ENCODE measurements at places on chromosomes 16 and 17.

- no peak for DNase-seq
Measured at GRCh38 chr16:83967838-83968305, at the start of gene NECAB2. Gene NECAB2, plus strand, starts transcription at chr16:83968244. Its CDS starts 405 bp downstream, at chr16:83968649.

GRCh38 chr16:65648101-65648500 lies 526.2 kb upstream of the CDH11 start:
- DNase-seq = no peak

GRCh38 chr16:85149776-85150175 lies 37.5 kb upstream of the CIBAR2 start:
- no peak for DNase-seq

- DNase-seq = no peak
Measured at GRCh38 chr17:77769215-77769614, 189.3 kb upstream of the TNRC6C start.

DNA sequence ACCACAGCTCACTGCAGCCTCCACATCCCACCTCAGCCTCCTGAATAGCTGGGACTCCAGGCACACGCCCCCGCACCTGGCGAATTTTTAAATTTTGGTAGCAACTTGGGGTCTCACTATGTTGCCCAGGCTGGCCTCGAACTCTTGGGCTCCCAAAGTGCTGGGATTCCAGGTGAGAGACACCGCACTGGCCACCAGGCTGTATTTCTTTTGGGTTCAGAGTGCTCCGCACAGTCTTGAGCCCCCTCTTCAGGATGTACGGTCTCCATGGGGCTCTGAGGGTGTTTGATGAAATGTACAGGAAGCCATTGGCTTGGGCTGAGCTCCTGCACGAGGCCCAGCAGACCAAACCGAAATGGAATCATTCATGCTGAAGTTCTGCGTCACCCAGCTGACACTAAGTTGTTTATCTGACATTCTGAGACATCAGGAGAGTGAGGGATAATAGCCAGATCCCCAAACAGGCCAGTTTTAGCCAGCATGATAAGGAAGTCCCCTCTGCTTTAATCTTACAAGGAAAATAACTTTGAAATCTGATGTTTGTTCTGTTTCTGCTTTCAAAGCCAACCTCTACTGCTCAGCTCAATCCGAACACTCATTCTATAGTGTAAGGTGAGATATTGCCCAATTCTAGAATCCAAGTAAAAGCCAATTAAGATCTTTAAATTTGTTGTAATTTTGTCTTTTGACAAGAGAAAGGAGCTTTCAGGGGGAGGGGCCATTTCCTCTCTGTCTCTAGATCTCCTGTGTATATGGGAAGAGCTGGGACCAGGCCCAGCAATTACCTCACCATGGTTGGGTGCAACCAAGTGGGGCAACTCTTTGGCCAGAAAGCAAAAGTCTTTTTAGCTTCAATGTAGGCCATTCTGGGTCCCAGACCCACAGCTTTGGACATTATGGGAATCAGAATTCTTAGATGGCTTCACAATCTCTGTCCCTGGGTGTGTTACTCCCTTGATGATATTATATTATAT lies 23.7 kb downstream of the GPR142 start:
- DNase-seq = no peak

GRCh38 chr16:53816211-53816836 lies 112.4 kb downstream of the FTO start:
- no peak for DNase-seq

DNA sequence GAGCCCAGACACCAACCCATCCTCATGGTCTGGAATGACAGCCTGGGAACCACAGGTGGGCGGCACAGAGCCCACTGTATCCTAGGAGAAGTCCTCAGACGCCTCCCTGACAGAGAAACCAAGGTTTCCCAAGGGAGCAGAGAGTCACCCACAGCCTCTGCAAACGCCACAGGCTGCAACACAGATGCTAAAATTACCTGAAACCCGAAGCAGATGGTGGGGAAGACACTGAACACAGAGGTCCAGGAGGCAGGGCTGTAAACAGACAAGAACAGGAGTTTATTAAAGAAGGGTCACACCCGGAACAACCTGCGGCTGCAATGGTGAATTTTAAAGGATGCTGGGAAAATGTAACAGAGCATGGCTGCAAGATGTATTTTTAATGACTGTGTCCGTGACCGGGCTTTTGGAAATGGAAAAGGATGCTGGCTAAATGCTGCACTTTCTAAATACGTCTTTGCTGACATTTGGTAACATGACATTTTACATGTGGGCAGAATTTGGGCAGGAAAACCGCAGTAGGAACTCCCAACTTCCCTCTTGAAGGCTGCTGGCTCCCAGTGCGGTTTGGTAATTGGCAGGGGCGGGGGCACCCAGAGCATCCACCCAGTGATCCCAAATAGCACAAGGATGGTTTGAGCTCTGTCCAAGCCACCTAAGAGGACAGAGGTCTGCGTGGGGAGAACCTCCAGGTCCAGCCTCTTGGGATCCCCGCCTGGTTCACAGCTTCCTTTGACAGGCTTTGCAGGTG lies 13.1 kb downstream of the SLC38A8 start:
- no peak for DNase-seq

DNA sequence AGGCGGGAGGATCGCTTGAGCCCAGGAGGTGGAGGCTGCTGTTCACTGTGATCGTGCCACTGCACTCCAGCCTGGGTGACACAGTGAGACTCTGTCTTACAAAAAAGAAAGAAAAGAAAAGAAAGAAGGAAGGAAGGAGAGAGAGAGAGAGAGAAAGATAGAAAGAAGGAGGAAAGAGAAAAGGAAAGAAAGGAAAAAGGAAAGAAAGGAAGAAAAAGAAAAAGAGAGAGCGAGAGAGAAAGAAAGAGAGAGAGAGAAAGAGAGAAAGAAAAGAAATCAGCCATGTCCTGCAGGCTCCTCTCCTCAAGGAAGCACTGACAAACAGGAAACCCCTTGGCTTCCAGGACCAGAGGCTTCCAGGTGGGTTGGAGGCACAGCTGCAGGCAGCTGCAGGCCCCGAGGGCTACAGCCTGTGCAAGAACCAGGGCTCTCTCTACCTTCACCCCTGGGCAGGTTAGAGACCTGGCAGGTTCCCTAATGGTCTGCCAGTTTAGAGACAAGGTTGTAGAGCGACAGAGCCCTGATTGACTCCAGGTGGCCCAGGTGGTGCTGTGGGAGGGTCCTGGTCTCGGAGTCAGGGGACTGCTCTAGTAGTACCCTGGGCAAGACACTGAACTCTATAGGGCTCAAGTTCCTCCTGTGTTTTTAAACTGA lies 53.8 kb downstream of the PECAM1 start:
- no peak for DNase-seq

DNA sequence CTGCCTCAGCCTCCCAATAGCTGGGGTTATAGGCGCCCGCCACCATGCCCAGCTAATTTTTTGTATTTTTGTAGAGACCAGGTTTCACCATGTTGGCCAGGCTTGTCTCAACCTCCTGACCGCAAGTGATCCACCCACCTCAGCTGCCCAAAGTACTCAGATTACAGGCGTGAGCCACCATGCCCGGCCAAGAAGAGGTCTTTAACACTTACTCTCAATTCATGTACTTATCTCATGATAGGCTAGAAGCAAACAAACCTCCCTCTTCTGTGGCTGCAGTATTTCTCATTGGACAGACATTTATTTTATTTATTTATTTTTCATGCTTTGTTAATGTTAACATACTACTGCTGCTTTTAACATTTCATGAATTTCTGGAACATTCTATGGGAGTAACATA lies 7.0 kb upstream of the NT5C start:
- no peak for DNase-seq

DNA sequence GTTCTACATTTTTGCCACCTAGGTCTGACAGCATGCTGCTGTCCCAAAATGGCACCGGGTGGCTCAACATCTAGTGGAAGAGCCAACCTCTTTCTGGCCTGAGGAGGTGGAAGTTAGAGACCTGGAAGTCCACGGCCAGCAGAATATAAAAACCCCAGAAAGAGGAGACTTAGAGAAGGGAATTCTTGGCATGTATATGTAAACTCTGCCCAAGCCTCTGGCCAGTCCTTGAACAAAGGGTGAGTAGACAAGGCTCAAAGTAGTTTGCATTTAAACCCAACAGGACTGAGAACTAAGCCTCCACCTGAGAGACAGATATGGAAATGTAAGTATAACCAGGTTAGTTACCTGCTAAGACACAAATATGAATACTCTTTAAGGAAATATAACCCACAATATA lies 210.3 kb downstream of the GRIN2A start:
- no peak for DNase-seq

- no peak for DNase-seq
Measured at GRCh38 chr17:9050801-9051401, 29.6 kb downstream of the NTN1 start.

- no peak for DNase-seq
Measured at GRCh38 chr16:53773150-53773846, 69.3 kb downstream of the FTO start.

GRCh38 chr17:57530026-57530425 lies 215.1 kb downstream of the CCDC182 start:
- DNase-seq = no peak

GRCh38 chr17:8041249-8041928 lies 2.5 kb downstream of the ALOX15B start:
- no peak for DNase-seq

GRCh38 chr16:17082095-17082882 lies 388.5 kb downstream of the XYLT1 start:
- no peak for DNase-seq

- no peak for DNase-seq
Measured at GRCh38 chr17:10162096-10162495, 36.3 kb downstream of the GAS7 start.

GRCh38 chr16:77430787-77431585 lies 3.8 kb downstream of the ADAMTS18 start:
- DNase-seq = no peak

- no peak for DNase-seq
Measured at GRCh38 chr17:4833941-4834680, 971 bp downstream of the MINK1 start.

GRCh38 chr16:69033151-69033949 lies 72.1 kb upstream of the HAS3 start:
- DNase-seq = no peak

DNA sequence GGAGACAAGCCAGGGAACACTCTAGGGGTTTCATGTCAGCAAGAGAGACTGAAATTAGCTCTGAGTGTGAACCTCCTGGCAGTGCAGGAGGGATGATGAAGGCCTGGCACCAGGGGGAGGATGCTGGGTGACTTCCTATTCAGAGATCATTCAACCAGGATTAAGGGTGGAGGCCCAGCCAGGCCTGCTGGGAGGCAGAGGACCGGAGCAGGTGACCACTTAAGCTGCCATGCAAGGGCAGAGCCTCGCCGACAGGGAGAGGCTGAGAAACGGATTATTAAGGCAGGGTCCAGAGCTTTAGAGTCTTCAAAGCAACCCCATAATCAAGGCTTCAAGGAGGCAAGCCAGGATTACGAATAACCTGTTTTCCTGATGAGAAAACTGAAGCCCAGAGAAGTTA lies 10.6 kb upstream of the SRCIN1 start:
- DNase-seq = no peak

GRCh38 chr16:75965504-75966374 lies 239.4 kb upstream of the CPHXL start:
- DNase-seq = no peak

DNA sequence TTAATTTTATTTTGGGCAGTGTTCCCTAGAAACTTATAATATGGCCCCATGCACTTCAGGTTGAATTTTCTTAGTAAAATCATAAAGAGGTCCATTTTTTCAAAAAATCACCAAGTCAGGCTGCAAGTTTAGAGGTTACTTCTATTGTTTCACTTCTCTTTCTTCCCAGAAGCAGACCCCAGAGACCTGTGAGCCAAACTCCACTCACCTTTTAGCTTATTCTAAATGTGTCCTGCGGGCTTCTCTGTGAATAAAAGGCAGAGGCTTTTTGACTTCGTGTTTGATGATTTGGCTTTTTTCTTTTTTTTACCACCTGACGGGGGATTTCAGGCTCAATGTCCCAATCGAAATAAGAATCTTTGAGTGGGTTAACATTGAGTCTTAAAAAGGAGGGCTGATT lies 7.4 kb downstream of the PRKCB start:
- no peak for DNase-seq

DNA sequence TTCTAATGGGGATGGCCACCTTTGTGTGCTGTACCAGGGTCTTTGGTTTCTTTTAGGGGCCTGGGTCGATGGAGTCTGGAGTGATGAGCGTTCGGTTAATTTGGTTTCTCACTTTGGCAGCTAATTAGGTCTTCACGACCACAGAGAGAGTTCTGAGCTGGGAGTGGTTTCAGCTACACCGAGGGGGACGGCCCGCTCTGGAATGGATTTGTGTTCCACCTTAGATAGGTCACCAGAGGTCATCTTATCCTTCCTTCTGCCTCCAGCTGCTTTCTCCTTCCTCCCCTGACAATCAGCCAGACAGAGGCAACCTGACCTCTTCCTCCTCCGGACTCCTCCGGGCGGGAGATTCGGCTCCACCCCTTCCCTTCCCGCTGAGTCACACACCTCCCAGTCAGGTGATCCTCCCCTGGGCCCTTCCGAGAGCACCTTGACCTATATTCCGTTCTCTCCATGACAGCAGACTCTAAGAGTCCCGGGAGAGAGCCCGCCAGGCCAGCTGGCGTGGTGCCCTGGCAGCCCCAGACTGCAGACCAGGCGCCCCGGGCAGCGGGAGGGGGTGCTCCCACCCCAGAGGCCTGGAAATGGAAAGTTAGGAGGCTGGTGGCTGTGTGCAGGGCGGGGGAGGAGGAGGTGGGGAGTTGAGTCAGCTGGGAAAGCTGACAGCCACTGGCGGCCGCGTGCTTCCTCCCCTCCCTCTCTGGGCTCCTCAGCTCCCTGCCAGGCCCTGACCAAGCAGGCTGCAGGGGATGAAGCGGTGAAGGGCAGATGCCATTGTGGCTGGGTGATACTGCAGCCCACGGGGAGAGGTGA lies 44.7 kb downstream of the CHD9 start:
- DNase-seq = peak; percentile 44

GRCh38 chr17:54662978-54663876 lies 237.4 kb upstream of the TOM1L1 start:
- no peak for DNase-seq

DNA sequence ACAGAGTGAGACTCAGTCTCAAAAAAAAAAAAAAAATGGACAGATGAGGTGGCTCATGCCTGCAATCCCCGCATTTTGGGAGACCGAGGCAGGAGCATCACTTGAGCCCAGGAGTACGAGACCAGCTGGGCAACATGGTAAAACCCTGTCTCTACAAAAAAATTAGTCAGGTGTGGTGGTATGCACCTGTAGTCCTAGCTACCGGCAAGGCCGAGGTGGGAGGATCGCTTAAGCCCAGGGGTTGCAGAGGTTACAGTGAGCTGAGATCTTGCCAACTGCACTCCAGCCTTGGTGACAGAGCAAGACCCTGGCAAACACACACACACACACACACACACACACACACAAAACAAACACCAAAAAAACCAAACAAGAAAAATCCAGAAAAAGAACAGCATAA lies 7.7 kb upstream of the ENGASE start:
- no peak for DNase-seq

DNA sequence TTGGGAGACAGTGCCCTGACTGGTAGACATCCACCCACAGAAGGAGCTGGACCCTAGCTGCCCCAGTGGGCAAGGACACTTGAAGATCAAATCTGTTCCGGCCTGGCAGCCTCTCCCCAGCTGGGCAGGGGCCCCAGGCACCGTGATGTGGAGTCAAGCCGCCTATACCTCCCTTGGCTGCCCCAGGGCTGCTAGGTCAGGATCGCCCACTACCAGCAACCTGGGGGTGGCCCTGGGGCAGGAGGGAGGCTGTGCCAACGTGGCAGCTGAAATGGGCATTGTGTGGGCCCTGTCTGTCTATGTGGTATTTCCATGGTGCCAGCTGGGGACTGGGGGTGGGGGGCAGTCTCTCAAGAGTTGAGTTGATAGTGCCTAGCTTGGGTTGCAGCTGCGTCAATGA lies 941 bp downstream of the PDK2 start:
- DNase-seq = no peak

- no peak for DNase-seq
Measured at GRCh38 chr17:39027455-39028035, 60.3 kb upstream of the FBXO47 start.

Measured in stimulated activated CD8-positive, alpha-beta memory T cell treated with anti-CD3 and anti-CD28 coated beads, Interleukin-7, amount 100 ng/mL, for 48 hours (primary cell).